ENCODE measurements at places on chromosomes 6 and 20.

DNA sequence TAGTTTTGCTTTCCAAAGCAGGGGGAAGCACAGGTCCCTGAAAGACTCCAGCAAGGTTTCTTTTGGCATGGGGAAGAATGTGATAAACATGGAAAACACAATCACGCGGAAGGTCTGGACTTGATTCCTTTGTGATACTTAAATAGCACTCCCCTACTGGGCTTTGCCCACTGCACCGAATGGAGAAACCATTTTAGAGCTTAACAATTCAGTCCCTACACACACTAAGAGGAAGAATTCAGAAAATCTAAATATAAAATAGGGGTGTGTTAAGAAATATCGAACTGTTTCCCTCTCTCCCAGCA lies 71.4 kb upstream of the NHSL1 start:
- no peak for ATAC-seq

DNA sequence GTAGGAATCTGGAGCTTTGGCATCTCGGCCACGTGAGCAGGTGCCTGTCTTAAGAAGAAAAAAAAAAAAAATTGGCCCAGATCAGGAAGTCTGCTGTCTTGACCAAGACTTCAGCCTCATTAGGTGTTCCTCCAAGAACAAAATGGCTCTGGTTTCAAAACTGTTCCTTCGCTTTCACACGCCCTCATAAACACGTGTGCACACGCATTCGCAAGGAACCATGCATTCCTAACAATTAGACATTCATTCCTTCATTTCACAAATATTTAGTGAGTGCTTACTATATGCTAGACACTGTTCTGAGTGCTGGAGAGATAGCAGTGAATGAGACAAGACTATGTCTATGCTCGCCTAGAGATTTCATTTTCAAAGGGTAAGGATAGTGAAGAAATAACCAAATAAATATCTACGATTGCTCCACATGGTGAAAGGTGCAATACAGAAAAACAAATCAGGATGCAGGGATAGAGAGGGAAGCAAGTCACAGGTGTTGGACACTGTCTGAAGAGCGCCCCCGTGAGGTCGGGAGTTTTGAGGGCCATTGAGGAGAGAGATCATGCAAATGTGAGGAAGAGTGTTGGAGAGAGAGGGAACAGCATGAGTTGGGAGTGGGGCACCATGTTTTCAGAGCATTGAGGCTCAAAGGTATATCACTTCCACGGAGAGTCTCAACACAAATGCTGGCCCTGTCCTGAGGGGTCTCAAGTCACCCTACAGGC lies 53.3 kb downstream of the CCDC170 start:
- no peak for ATAC-seq

GRCh38 chr6:53119349-53119748 lies 29.3 kb downstream of the GCM1 start:
- ATAC-seq: no peak

GRCh38 chr20:63490416-63490815 lies 8.5 kb downstream of the EEF1A2 start:
- ATAC-seq: no peak

- ATAC-seq: no peak
Measured at GRCh38 chr20:34083137-34083536, 28.9 kb downstream of the EIF2S2 start.

DNA sequence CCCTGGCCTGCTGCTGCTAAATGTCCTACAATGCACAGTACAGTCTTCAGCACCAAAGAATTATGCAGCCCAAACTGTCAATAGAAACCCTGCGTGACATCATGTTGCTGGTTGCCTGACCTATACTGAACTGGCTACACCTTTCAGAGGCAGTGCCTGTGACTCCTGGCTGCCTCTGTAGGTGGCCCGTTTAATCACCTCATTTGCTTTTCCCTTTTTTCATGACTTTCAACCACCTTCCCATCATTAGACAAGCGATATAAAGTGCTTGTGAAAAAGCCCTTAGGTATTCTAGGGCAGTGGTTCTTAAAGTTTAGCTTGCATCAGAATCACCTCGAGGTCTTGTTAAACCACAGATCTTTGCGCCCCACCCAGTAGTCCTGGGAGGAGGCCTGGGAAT lies 33.0 kb upstream of the RIPOR2 start:
- peak; percentile 41 for ATAC-seq

DNA sequence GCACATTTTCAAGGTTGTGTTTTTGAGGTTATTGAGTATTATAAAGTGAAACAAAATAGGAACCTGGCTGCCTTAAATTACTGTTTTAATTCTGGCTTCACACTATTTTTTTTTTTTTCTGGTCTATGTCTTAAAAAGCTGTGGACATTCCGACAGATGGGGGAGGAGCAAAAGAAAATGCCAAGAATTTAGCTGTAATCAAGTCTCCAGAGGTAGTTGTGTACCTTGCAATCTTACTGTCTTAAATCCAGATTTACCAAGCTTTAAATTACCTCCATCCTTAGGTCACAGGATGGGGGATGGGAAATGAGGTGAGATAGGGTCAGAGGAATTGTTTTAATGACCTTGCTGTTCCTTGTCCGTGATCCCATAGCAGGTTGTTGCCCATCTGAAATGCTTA lies 182.8 kb downstream of the UTRN start:
- no peak for ATAC-seq

DNA sequence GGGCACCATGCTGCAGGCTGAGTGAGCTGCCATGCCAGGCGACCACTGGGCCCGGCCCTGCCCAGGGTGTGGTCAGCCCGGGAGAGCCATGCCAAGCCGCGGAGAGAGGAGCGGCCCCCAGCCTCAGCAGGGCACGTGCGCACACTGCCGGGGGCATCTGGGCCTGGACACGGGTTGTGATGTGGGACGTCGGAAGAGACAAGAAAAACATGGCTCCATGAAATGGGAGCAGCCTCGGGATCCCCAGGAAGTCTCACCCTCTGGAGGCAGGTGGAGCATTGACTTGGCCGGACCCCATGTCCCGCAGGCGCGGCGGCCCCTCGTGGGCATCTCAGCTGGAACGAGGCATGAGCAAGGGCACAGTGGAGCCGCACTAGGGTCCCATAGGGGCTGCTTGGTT lies 16.8 kb upstream of the SLCO4A1 start:
- ATAC-seq: no peak

DNA sequence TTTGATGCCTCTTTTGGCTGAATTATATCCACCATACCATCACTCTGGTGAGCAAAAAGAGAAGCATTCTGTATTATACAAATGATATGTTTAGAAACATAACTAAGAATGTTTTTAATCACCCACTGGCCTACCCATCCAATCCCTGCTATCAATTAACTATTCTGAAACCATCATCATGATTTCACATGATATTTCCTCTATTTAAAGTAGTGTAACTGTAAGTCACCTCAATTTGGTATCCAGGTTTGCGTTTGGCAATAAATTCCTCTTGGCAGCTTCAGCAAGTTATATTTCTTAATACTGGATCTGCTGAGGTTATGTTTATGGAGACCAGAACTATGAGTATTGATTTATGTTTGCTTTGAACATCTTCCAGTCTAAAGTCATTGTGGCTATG lies 332.1 kb downstream of the UTRN start:
- no peak for ATAC-seq

DNA sequence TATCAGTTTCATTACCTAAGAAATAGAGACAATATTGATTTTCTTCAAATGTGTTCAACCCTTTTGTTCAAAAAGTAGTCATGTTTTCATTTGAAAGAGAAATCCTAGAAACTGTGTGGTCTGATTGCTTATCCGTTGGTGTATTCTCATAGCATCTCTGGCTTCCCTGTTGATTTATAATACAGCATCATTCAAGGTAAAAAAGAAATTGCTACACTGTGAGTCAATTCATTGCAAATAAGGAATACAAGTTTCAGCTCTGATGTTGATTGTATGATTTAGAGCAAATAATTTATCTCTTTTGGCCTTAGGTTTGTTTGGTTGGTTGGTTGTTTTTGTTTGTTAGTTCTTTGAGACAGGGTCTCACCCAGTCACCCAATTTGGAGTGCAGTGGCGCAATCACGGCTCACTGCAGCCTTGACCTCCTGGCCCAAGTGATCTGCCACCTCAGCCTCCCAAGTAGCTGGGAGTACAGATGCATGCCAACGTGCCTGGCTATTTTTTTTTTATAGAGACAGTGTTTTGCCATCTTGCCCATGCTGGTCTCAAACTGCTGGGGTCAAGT lies 185.5 kb upstream of the TNFAIP3 start:
- ATAC-seq: peak; percentile 17

GRCh38 chr6:150231525-150231850 lies 88.6 kb downstream of the PPP1R14C start:
- ATAC-seq: no peak

DNA sequence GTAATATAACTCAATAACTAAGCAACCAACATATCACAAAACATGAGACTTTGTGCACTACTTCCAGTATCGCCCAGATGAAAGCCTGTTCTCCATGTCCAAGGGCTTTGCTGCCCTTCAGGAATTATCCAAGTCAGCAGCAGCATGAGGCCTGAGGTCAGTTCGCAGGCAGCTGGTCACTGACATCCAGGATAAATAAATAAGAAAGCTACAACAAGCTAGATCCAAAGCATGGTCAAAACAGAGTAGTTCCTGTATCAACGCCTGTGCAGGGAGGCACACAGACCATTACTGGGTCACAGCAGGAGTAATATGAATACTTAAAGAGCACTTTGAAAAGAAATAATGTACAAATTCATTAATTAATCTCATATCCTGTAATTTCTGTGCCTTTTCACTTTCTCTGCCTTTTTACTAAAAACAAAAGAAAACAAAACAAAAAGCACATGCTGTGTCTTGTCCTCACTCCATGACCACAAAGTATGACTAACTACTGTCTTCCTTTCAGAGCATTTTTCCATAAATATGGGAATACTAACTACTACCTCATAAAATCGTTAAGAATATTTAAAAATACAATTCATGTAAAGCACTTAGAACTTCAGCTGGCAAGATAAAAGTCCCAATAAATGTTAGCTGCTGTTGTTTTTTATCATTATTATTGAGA lies 374.9 kb upstream of the IRAK1BP1 start:
- no peak for ATAC-seq

DNA sequence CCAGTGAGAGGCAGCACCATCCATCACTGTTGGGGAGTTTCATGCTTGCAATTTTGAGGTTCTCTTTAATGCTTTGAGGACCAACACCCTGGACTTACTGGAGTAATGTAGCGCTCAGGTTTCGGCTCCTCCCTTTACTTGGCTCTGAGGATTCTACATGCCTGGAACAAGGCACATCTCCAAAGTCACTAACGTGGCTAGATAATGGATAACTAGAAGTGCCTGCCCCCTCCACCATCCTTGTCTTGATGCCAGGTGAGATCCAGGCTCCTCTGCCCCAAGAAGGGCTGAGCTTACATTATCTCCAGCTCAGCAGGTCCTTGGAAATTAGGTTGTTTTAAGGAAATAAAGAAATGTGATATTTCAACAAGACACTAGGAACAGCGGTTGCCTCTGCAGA lies 75.5 kb upstream of the ZNFX1 start:
- ATAC-seq: no peak

DNA sequence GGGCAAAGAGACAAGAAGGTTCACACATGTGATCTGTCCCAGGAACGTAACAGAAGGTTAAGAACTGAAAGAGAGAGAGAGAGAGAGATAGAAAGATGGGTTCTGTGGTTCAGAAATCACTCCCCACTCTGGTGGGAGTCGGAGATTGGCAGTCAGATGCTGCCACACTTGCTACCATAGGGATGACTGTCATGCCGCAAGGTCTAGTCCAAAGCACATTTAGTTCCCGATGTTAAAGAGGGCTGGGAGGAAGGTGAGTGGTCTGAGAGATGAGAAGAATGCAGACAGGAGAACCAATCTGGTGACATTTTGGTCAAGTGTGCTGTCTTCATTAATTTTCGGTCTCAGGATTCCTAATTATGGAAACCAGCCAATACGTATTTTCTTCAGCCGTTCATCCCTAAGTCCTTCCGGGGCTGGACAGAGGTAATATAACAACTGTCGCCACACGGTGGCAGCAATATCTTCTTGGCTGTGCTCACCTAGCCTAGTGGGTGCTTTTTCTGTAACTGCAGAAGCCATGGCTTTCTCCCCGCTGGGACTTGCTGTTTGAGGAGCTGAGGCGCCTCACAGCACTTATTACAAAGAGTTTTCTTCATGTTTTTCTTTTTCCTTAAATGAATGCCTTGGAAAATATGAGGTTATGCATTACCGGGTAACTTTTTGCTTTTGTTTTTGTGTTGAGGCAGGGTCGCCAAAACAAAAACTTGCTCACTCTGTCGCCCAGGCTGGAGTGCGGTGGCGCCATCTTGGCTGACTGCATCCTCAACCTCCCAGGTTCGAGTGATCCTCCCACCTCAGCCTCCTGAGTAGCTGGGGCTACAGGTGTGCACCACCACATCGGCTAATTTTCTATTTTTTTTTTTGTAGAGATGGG lies 46.0 kb downstream of the SLC35D3 start:
- peak; percentile 78 for ATAC-seq

GRCh38 chr20:24633521-24633920 lies 164.1 kb downstream of the SYNDIG1 start:
- no peak for ATAC-seq

DNA sequence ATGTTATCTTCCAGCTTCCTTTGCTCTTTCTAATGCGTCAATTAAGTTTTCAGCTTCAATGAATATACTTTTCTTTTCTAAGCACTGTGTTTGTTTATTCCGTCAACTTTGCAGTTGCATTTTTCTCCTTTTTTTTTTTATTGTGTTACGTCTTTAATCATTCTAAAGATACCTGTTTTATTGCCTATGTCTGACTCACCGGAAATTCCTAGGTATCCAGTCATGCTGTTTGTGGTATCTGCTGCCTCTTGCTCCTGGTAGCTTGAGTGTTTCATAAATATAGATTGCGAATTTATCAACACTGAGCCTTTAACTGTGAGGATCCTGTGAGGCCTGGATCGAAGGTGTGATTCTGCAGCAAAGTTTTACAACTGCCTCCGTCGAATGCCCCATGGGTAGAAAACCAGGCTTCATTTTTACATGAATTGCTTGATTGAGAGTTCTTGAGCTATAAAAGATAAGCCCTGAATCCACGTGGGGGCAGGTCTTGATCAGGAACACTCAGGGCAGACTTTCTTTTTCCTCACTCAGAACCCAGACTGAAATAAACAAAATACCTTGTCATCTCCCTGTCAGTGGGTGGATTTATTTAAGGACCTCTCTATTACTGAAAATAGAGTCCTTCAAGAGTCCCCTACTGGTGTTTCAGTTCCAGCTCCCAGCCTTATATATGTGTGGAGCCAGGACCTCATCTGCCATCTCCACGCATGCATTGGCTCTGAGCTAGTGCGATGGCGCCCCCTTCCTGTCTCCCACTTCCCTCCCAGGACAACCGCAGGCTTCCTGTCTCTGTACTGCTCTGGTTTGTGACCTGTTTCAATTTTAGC lies 60.1 kb upstream of the LRRC1 start:
- no peak for ATAC-seq

- no peak for ATAC-seq
Measured at GRCh38 chr20:64036346-64037198, 590 bp downstream of the C20orf204 start.

Measured in activated CD4-positive, CD25-positive, alpha-beta regulatory T cell treated with anti-CD3 and anti-CD28 coated beads, Interleukin-2, amount 50 U/mL, for 24 hours (primary cell).